ENCODE measurements at places on chromosomes 7 and 10.

DNA sequence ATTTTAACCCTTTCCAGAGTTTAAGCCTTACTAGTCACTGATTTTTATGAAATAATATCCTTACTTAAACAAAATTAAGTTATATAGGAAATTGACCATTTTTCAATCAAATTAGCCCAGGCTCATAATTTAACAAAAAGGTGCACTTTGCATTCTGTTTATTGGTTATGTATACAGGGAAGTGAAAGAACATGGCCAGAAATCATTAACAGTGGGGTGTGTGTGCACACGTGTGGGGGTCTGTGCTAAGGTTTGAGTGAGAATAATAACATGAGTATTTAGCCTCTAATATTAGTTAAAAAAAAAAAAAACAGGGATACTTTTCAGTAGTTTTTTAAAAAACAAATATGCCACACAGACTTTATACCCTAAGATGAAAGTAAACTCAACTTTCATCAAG, 510.5 kb upstream of the PFKP start:
- DNase-seq, result no peak

- DNase-seq, result no peak
Observed at GRCh38 chr7:106757846-106758245, 96.9 kb upstream of the CCDC71L start.

DNA sequence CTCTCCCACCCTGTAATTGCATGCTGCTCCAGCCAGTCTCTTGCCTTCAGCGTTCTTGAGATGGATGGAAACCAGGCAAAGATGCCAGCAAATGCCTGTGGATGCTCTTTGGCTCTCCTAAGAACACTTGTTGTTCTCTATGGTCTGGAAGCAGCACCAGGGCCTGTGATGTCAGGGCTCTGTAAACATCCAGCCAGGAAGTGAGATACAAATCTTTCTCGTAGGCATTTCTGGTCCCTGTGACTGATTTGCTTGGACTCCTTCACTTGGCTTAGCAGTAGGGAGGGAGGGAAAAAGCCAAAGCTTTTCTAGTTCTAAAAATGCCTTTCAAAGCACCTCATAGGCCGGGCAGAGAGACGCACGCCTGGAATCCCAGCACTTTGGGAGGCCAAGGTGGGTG, 201.3 kb downstream of the REEP3 start:
- DNase-seq, result no peak

- no peak for DNase-seq
Observed at GRCh38 chr7:95304990-95305389, 19.3 kb downstream of the PON1 start.

DNA sequence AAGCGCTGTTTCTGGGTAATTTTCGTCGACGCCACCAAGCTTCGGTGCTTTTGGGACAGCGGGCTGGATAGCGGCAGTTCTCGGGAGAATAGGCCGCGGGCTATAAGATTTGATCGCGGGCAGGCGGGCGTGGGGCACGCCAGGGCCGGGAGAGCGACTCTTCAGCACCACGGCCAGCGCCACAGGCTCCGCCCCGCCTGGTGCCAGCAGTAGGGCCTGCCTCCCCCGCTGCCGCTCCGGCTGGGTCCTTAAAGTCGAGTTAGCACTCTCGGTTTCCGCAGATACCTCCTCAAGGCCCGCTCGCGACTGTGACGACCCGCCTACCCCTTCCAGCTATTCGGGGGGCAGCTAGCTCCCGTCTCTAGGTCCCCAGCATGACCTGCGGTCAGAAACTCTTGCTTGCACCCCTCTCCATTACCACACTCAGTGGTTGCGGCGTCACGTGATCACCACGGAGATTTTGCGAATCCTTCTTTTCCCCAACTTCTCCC, 9.4 kb downstream of the NXPH1 start:
- DNase-seq, result no peak

- no peak for DNase-seq
Observed at GRCh38 chr10:115402699-115403098, 309.5 kb downstream of the ATRNL1 start.

GRCh38 chr10:28172223-28172610, 130.6 kb downstream of the MPP7 start:
- no peak for DNase-seq

- no peak for DNase-seq
Observed at GRCh38 chr7:39480901-39481300, 85.3 kb upstream of the YAE1 start.

DNA sequence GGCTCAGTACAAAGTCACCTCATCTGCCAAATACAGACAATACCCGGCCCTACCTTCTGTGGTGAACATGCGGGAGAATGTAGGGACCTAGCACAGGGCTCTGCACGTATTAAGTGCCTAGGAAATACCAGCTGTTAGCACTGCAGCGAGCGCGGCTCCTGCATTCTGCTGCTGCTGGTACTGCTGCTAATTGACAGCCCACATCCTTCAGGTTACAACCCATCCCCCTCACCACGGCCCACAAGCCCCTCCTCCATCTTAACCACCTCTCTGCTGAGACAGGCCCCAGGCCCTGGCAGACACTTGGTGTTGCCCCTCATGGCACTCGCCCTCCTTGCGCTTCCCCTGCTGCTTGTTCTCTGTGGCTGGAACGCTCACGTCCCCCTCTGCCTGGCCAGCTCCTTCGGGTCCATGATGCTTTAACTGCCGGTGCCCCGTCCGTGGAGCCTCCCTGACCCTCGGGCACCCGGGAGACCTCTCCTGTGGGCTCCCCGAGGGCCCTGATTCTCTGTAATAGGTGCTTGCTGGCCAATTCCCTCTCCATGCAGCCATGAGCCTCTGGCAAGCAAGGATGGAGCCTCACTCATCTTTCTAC, 53.3 kb upstream of the LOXL4 start:
- no peak for DNase-seq

DNA sequence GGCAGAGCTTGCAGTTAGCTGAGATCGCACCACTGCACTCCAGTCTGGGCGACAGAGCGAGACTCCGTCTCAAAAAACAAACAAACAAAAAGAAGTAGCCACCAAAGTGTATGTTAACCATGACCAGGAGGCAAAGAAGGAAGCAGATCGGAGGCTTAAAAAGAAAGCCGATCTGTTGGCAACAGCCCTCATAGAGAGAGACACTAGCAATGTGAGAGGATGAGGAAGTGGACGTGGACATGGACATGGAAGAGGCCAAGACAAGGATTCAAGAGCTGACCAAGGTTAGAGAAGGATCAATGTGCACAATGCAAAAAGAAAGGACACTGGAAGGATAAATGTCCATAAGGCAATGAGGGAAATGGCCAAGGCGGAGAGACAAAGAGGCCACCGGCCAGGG, 14.9 kb upstream of the ADCK2 start:
- no peak for DNase-seq

DNA sequence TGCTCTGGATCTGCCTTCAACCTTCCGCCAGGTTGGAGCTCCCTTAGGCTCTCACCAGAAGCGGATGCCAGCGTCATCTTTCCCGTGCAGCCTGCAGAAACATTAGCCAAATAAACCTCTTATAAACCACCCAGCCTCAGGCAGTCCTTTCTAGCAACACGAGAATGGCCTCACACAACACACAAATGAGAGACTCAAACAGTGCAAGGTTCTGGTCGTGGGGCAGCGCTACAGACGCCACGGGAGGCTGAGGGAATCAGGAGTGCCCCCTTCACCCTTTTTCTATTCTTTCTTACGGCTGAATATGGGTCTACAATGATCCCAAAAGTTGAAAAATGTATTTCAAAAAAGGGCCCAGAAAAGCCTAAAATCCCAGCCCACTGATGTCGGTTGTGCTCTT, 96.4 kb downstream of the FOXL3 start:
- DNase-seq, result no peak

DNA sequence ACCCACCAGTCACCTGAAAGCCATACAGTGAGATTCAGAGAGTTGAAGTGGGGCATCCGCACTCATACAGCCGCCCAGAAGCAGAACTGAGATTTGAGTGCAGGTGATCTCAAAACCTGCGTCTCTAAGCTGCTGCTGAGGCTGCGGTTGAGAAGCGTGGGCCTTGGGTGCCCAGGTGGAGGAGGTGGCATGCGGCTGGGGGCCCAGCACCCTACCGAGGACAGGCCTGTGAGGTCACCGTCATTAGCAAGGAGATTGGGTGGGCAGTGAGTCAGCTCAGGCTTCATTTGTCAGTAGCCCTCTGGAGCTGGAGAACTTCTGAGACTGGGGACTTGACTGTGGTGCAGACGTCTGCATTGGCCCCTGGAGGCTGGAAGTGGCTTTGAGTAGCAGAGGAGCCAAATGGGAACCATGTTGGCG, 29.8 kb downstream of the ZMIZ1 start:
- DNase-seq, result peak; percentile 48

DNA sequence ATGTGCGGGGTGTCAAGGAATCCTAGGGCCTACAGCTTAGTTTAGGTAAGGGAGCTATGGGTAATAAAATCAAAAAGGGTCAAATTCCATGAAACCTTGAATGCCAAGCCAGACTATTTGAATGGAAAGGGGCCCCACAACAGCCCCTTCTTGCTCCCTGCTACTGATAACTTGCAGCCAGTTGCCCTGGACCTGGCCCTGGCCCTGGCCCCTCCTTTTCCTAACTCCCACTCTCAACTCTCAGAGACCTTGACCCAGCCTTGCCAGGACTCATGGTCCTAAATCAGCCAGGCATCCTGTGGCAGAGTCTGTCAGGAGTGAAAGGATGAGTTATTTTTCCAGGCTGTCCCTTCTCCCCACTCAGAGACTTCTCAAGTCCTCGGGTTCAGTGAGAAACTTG, 5.9 kb downstream of the KCNIP2 start:
- no peak for DNase-seq

GRCh38 chr7:74069790-74070618, 13.6 kb upstream of the LIMK1 start:
- DNase-seq, result no peak

DNA sequence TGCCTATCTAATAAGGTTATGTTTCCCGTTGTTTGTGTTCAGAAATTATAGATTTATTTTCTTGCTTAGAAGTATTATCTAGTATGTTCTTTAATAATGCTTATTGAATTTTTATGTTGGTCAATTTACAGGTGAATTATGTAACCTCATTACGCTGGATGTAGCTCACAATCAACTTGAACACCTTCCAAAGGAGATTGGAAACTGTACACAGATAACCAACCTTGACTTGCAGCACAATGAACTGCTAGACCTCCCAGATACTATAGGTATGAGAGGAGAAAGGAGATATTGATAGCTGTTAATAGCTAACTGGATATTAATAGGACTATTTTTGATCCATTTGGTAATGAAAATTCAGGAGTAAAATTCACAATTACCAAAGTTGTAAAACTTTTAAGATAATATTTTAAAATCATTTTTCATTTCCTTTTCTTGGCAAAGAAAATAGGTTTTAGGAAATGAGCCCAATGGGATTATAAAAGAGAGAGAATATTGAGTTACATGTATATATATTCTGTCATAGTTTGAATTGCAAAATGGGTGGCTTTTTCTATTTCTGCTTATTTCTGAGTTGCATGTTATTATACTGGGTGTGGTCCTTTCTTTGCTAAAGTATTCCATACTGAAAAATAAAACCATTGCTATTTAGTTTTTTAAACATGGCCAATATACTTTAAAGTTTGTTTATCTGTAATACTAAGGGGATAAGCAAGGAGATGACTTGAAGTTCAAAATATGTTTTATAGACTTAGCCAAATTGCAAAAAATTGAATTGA, 66.3 kb downstream of the SHOC2 start:
- DNase-seq, result no peak

GRCh38 chr7:90579181-90579688, 16.9 kb upstream of the CDK14 start:
- DNase-seq, result no peak

GRCh38 chr10:124534231-124534798, 72.7 kb downstream of the LHPP start:
- DNase-seq, result peak; percentile 48

- no peak for DNase-seq
Observed at GRCh38 chr7:7276161-7276560, 93.8 kb downstream of the C1GALT1 start.

DNA sequence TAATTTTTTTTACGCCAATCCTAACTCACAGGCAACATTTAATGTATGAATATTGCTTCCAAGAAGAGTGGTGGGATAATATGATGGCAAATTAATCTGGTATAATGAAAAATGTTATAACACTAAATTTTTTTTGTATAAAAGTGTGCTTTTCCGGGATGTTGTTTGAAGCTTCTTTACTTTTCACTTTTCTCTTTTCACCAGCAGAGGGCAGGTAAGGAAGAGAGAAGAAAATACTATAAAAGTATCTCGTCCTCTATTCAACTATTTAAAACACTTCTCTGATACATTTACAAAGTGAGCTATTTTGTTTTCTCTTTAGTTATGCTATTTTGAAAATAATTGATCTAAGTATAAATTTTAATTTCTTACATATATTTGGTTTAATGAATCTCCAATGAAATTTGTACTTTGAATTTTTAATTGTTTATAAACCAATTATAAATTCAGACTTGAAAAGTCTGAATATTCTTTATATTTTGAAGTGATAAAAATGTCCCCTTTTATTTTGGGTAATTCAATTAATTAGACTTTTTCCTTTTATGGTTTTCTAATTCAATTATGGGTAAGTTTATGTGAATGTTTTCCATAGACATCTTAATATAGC, 20.7 kb upstream of the CFTR start:
- DNase-seq, result no peak

DNA sequence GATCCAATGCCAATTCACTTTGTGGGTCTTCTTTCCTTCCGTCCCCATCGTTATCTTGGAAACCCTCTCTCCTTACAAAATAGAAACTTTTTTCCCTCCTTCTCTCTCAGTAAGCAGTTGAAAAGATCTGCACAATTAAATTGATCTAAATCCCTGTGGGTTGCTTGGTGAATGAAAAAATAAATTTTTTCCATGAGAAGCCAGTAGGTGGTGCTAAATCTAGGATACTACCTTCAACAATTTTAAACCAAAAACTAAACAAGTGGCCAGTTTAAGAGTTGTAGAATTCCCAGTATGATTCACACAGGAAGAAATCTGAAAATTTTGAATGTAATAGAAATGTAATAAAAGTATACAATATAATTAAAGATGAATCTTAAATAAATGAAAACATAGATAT, 990.3 kb upstream of the ZNF722 start:
- no peak for DNase-seq

GRCh38 chr10:95865814-95866466, 41.8 kb upstream of the CC2D2B start:
- no peak for DNase-seq

- no peak for DNase-seq
Observed at GRCh38 chr10:66045859-66046258, 880.0 kb upstream of the LRRTM3 start.

DNA sequence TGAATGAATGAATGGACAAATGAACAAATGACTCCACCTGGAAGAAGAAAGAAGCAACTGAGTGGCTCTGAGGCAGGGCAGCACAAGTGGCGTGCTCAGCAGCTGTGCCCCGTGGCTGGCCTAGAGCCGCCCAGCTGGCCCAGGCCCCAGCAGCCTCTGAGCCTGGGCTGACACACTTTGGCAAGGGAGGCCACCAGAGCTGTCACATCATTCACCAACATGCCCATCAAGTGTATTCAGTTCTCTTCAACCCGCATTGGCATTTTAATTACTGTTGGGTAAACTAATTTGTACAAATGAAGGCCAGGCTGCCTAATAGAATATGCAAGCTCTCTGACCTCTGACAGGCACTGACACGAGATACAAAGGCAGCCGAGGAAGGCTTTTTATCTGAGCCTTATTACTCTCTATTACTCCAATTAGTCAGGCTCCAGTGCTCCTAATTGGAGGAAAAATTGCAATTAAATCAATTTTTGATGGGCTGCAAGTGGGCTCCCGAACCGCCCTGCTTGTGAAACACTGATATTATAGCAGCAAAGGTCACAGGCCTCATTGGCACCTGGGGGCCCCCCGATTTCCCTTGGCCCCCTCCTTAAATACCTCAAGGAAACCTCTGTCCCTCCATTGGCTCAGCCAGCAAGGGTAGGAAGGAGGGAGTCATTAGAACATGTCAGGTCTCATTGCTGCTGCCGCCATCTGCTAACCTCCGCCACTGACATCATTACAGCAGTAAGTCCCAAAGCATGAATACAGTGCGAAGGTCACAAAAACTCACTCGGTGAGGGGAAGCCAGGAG, 41.9 kb downstream of the DPCD start:
- DNase-seq, result no peak
